ENCODE measurements at places on chromosomes 16 and 17.

DNA sequence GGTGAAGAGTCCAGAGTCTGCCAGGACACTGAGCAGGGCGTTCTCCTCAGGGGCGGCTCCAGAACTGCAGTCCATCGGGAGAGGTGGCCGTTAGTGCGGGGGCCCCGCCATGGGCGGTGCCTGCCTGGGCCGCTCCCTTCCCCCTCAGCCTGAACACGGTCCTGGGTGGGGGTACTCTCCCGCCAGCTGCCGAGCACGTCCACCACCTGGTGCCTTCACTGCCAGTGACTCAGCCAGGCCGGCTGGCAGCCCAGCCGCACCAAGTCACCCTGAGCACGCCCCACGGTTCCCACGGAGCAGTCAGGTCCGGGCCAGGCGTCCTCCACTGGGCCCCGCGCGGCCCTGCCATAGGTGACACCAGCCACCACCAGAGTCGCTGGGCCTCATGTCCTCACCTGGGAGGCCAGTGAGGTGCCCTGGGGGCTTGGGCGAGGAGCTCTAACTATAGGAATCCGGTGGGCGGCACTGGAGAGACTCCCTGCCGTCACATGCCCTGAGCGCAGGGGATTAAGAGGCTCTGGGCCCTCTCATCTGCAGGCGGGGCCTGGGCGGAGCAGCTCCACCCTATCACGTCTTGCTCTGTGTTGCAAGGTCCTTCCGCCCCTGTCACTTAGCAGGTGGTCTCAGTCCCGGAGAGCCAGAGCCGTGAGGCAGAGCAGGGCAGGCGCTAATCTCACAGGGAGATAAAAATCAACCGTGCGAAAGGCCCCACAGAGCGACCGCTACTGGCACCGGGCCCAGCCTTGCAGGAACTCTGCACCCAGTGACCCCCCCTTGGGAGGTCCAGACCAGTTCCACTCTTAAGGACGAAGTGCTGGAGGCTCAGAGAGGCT lies 14.3 kb downstream of the PIEZO1 start:
- H3K4me3 ChIP-seq: no peak overlapping the region
- DNase-seq: no peak
- H3K27me3 ChIP-seq: no peaks in the 10 kb centered on the region
- peaks cover 68% of the 10 kb centered on the region for H3K4me1 ChIP-seq

DNA sequence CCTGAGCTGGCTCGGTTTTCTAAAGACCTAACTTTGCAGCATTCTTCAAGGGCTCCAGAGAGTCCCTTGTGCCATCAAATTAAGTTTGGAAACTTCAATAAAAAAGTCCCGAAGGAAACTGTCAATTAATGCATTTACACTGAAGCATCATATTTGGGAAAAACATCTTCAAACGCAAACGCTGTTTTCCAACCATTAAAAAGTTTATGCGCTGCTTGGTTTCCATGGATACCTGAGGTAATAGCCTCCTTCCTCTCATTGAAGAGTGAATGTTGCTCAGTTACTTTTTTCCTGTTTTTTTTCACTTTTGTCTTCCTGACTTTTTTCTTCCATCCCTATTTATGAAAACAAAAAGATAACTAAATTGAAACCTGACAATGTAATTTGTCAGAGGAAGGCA lies 399.1 kb downstream of the MAF start:
- no peaks in the 10 kb centered on the region for H3K36me3 ChIP-seq
- no peaks in the 10 kb centered on the region for H3K4me1 ChIP-seq
- no peak overlapping the region for H3K27ac ChIP-seq
- H3K27me3 ChIP-seq: no peaks in the 10 kb centered on the region
- H3K4me3 ChIP-seq: no peak overlapping the region

DNA sequence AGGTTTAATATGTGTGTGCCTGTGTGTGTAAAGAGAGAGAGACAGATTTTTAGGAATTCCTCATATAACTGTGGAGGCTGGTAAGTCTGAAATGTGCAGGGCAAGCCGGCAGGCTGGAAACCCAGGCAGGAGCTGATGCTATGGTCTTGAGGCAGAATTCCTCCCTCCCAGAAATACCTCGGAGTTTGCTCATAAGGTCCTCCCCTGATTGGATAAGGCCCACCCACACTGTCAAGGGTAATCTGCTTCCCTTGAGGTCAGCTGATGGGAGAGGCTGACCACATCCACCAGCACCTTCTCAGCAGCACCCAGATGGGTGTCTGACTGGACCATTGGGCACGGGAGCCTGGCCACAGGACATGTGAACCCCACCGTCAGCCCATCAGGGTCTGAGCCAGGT lies 42.4 kb downstream of the C16orf95 start:
- no peaks in the 10 kb centered on the region for H3K4me1 ChIP-seq
- H3K4me3 ChIP-seq: no peak overlapping the region
- DNase-seq: no peak
- peaks cover 4% of the 10 kb centered on the region for H3K27me3 ChIP-seq
- no peak overlapping the region for H3K27ac ChIP-seq

DNA sequence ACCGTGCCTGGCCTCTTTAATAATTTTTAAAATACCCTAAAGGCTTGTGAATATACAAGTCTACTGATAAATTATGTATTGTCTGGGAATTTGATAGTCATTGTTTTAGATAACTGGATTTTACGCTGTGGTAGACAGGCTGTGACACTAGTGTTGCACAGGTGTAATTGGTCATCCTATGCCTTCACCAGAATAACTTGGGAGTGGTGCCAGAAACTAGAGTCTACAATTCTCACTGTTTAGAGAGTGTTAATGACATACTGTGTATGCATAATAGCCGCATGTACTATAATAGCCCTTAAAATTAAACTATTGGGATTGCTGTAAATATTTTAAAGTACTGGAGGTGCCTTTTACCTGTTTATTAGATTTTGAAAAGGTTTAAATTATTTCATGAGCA lies 11.4 kb downstream of the CNEP1R1 start:
- no peak overlapping the region for H3K4me3 ChIP-seq
- H3K27me3 ChIP-seq: no peaks in the 10 kb centered on the region
- no peak for DNase-seq
- H3K36me3 ChIP-seq: peaks cover 10% of the 10 kb centered on the region
- no peak overlapping the region for H3K27ac ChIP-seq

- H3K4me1 ChIP-seq: no peaks in the 10 kb centered on the region
- peaks cover 3% of the 10 kb centered on the region for H3K36me3 ChIP-seq
- no peak overlapping the region for H3K4me3 ChIP-seq
- no peak for DNase-seq
- no peak overlapping the region for H3K27ac ChIP-seq
Measured at GRCh38 chr17:64155751-64156544, 26.0 kb upstream of the ERN1 start.

All from thymus (tissue), 14 donors.